ENCODE measurements at places on chromosomes 1 and 21.

GRCh38 chr1:156347331-156347730 lies 9.0 kb downstream of the TSACC start:
- no peak for DNase-seq

GRCh38 chr1:12544357-12544756 lies 73.7 kb downstream of the DHRS3 start:
- no peak for DNase-seq

DNA sequence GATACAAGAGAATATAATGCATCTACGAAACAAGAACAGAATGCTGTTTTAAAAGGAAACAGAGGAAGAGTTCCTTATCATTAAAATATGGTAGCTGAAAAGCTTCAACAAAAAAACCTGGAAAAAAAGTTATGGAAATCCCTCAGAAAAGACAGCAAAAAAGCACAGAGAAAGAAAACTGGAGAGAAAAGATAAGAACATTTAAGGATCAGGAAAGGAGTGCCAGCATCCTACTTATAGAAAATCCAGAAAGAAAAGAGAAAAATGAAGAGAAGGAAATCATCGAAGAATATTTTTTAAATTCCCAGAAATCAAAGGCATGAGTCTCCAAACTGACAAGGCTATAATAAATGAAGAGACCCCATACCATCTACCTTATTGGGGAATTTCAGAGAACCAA lies 29.8 kb downstream of the SUSD4 start:
- DNase-seq: no peak

GRCh38 chr1:114564141-114564540 lies 17.3 kb downstream of the BCAS2 start:
- no peak for DNase-seq

GRCh38 chr1:187121661-187122060 lies 292.9 kb downstream of the PLA2G4A start:
- DNase-seq: no peak

- DNase-seq: no peak
These were observed 9.2 kb downstream of the PDXK start for GRCh38 chr21:43728154-43728466.

DNA sequence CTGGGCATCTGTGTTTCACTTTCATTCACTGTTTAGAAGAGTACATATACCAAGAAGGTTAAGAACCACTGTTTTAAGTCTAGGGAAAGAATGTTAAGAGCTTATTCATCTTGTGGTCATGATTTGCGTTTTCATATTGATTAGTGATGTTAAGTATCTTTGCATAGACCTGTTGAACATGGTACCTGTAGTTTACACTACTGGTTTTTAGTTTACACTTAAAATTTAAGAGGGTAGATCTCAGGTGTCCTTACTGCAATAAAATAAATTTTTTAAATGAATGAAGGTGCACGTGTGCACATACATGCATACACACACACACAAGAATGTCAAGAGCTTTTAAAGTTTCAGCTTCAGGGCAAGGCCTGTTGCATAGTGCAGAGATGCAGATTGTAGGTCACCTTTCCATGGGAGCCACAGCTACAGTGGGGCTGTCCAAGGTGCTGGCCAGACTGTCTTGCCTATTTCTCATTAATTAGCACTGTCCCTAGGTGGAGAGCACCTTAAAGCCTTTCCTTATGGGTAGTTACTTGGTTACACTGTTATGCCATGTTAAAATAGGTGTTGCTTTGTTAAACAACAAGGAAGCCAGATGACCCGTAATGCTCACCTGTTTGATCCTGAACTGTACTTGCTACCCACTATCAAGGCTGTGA lies 543.0 kb upstream of the DAB1 start:
- DNase-seq: no peak

DNA sequence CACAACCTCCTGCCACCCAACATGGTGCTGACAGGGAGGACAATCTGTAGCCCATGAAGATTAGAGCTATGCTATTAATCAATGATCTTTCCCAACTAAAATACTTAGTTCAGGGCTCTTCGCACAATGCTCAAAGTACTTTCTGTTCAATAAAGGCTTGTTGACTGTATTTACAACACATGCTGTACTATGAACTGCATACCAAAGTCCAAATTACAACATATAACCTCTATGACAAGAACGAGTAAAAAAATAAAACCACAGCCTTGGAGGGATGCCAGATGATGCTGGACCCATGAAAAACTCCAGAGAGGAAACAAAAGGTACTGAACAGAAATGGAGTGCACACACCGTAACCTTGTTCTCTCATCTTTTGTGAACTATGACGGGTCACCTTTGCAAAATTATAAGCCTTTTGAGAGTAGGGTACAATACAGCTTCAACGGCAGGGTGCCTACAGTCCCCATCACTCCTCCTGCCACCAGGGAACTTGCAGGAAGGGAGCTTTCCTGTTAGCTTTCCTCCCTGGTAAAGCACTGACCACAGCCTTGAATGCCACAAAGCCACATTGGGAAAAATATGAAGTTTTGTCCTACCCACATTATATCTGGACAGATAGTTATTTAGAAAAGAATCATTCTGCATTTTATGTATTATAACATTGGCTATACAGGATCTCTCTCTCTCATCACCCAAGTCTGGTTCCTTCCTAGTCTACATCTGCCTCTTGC lies 175.6 kb downstream of the NRIP1 start:
- no peak for DNase-seq

DNA sequence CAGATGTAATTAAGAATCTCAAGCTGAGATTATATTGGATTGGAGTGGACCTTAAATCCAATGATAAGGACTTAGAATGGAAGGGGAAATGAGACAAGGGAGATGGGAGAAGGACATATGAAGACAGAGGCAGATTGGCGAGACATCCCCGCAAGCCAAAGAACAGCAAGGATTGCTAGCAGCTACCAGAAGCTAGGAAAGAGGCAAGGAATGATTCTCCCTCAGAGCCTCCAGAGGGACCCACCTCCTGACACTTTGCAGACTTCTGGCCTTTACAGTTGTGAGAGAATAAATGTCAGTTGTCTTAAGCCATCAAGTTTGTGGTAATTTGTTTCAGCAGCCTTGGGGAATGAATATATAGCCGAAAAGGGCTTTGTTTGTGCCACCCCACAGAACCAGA lies 20.7 kb downstream of the METTL13 start:
- DNase-seq: no peak

DNA sequence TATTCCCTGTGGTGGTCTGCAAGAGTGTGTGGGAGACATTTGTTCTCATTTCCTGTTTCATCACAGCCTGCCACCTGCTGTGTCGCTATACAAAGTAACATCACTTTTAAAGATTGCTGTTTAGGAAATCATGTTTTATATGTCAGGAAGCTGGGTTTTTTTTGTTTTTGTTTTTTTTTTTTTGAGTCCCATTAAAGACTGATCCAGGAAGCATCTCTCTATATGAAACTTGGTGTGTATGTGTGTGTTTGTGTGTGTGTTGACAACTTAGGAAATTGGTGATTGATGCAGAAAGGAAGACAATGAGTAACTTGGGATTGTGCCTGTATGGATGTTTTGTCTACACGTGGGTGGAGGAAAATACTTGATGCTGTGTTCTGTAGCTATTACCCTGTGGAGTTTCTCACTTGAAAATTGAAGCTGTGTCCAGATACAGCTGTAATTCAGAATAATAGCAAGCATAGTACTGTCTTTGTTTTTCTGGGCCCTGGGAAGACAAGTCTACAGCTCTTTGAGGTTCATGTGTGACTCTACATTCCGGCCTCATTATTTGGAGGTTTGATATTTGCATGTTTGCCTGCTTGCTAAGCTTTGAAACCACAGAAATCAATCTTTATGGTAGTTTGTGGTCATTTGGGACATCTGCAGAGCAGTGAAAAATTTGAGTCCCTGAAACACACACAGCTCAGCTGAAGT lies 47.9 kb downstream of the LAMC1 start:
- no peak for DNase-seq

DNA sequence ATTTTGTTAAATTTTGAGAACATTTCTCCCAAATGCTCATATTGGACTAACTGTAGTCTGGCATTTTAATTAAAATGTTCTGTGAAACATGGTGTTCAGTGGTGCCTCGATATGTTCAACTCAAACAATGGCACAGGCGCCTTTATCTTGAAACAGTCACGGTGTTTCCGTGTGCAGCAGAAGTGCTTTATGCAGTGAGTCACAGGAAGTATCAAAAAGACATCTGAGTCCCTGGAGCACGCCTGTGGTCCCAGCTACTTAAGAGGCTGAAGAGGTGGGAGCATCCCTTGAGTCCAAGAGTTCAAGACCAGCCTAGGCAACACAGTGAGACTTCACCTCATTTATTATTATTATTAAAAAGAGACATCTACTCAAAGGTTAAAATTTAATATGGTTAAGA lies 52.2 kb downstream of the GREM2 start:
- DNase-seq: no peak

DNA sequence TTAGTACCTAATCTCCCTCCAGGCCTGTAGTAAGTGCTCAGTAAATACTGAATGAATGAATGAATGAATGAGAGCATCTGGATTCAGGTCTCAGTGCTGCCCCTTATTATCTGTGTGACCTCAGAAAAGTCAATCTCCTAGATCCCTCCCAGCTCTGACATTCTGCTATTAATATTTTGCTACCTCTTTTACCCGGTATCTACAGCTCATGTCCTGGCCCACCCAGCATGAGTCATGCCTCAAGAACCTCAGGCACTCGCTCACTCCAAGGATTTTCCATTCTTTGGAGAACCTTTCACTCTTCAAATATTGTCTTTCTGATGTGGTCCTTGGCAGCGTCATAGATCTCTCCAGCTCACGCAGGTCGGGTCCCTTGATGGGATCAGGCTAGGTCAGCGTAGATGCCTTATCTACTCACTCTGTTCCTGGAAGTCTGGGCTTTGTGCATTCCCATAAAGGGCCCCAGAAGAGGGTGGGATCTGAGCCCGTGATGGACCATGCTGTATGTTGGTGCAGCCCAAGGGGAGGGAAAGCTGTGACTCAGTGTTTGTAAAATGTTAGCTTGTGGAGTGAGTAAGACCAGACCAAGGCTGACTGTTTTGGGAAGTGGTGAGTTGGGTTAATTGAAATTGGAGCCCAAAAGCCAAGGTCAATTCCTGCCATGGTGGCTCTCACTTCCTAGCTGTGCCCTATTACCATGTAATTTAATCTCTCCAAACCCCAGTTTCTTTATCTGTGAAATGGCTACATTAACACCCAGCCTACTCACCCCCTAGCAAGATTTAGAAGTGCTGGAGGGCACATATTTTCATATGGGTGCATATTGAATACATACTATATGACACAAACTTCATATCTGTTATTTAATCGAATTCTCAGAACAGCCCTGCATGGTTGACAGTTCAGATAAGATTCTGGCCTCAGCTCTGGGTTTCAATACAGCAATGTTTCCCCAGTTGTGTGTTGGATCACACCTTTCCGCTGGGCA lies 214.1 kb upstream of the USP24 start:
- DNase-seq: no peak

GRCh38 chr1:50129201-50129600 lies 20.5 kb downstream of the ELAVL4 start:
- DNase-seq: no peak

- no peak for DNase-seq
These were observed 29.4 kb upstream of the EIF4G3 start for GRCh38 chr1:21206117-21206516.

GRCh38 chr1:153763365-153764225 lies 11.6 kb upstream of the SLC27A3 start:
- DNase-seq: no peak
